ENCODE measurements at places on chromosomes 4 and X.
A peak's percentile ranks its signal among the peaks of the same experiment; 100 is the strongest.

- H3K4me3 ChIP-seq = no peak overlapping the region
- no peaks in the 10 kb centered on the region for H3K36me3 ChIP-seq
- no peaks in the 10 kb centered on the region for H3K27me3 ChIP-seq
- H3K4me1 ChIP-seq = no peaks in the 10 kb centered on the region
- H3K27ac ChIP-seq = no peak overlapping the region
- no peak for DNase-seq
Measured at GRCh38 chrX:44651358-44651757, 108.7 kb upstream of the FUNDC1 start.

- H3K4me3 ChIP-seq = no peak overlapping the region
- no peaks in the 10 kb centered on the region for H3K36me3 ChIP-seq
- no peak overlapping the region for H3K27ac ChIP-seq
- no peak for DNase-seq
- peaks cover 2% of the 10 kb centered on the region for H3K27me3 ChIP-seq
Measured at GRCh38 chrX:31298916-31299315, 227.1 kb upstream of the FTHL17 start.

GRCh38 chrX:106862972-106863688 lies 40.0 kb downstream of the RIPPLY1 start:
- no peaks in the 10 kb centered on the region for H3K36me3 ChIP-seq
- DNase-seq = no peak
- no peak overlapping the region for H3K27ac ChIP-seq

- no peak for DNase-seq
- H3K27ac ChIP-seq = no peak overlapping the region
- H3K4me1 ChIP-seq = no peaks in the 10 kb centered on the region
Measured at GRCh38 chr4:17045866-17046265, 147.4 kb upstream of the LDB2 start.

GRCh38 chr4:175246941-175247340 lies 328.8 kb downstream of the ADAM29 start:
- DNase-seq = no peak
- no peaks in the 10 kb centered on the region for H3K4me1 ChIP-seq
- no peaks in the 10 kb centered on the region for H3K36me3 ChIP-seq
- H3K27ac ChIP-seq = no peak overlapping the region
- H3K27me3 ChIP-seq = no peaks in the 10 kb centered on the region

DNA sequence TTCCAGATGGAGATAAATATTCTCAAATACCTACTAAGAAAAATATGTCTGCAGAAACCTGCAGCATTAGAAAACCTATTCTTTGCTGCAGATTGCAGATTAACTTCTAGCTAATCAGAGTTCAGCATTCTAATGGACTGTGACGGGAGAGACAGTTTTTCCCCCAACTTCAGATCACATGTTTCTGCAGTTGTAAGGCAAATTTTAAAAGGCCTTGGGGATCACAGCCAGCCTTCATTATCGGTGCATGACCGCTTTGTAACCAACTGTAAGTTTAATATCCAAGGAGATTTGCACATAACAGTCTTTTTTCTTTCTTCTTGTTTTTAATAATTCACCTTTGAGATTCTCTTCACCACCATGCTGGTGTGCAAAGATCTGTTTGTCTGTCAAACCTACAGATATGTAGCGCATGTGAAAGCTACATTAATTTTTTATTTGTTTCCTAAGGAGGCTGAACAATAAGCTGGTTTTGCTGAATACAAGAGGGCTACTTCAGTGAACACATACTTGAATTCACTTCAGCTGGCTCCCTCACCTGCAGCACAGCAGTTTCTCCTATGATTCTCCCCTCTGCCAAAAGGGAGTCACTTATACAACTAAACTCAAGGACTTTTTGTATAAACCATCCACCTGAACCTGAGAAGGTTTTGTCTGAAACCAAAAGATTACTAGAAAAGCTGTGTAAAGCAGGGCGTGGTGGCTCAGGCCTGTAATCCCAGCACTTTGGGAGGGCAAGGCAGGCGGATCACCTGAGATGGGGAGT lies 488.5 kb downstream of the RPA4 start:
- no peak overlapping the region for H3K4me3 ChIP-seq
- peaks cover 11% of the 10 kb centered on the region for H3K4me1 ChIP-seq
- peaks cover 5% of the 10 kb centered on the region for H3K36me3 ChIP-seq
- H3K27me3 ChIP-seq = no peaks in the 10 kb centered on the region

- H3K36me3 ChIP-seq = no peaks in the 10 kb centered on the region
- H3K4me3 ChIP-seq = no peak overlapping the region
- peaks cover 5% of the 10 kb centered on the region for H3K4me1 ChIP-seq
- no peaks in the 10 kb centered on the region for H3K27me3 ChIP-seq
- DNase-seq = no peak
Measured at GRCh38 chr4:146343199-146343598, 128.9 kb downstream of the REELD1 start.

GRCh38 chr4:20159516-20159915 lies 92.2 kb upstream of the SLIT2 start:
- no peaks in the 10 kb centered on the region for H3K36me3 ChIP-seq
- DNase-seq = no peak

DNA sequence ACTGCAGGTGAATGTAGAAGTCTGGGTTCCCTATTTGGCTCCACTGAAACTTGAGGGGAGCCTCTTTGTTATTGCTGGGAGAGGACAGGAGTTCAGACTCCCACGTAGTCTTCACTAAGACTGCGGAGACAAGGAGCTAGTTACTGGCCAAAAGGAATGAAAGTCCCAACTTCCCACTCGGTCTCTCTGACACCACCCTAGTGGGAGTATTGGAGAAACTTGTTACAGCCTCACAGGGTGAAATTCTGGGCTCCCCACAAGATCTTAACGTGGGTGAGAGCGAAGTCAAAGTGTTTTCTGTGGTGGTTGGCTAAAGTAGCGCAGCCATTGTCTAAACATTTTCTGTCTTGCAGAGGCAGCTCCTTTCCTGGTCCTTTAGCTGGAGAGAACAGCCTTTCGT lies 13.5 kb downstream of the MYOZ2 start:
- no peaks in the 10 kb centered on the region for H3K36me3 ChIP-seq
- H3K27ac ChIP-seq = no peak overlapping the region
- H3K4me3 ChIP-seq = no peak overlapping the region
- no peak for DNase-seq
- H3K4me1 ChIP-seq = peaks cover 2% of the 10 kb centered on the region
- peaks cover 3% of the 10 kb centered on the region for H3K27me3 ChIP-seq

DNA sequence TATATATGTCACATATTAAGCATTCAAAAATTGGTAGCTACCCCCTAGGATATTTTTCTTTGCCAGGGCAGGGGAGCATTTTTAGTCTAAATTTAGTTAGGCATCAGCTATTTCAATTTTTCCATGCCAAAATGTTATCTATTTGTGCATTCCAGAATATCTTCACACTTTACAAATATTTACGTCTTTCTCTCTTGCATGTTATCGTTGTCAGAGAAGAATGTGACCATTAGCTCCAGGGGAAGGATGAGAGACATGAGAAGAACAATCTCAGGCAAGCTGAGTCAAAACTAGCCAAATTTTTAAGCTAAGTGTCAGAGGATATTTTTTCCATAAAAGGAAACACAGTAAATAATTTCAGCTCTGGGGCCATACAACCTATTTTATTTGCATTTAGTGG lies 885.0 kb upstream of the EPHA5 start:
- H3K36me3 ChIP-seq = no peaks in the 10 kb centered on the region
- no peak overlapping the region for H3K27ac ChIP-seq
- no peak overlapping the region for H3K4me3 ChIP-seq

DNA sequence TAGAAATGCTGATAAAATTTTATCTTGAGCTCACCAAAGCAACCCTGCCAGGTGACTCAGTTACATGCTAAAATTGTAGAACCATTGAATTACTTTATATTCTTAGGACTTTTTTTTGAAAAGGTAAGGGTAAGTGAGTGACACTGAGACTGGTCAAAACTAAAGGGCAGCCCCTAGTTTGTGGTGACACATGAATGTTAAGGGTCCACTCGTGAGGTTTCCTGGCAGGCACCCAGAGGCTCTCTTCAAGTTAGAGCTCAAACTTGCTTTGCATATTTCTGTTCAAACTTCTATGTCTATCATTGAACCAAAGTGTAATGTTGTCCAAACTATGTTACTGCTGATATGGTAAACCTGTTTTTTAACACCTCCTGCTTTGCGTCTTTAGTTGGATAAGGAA lies 30.5 kb downstream of the TMPRSS11D start:
- H3K27me3 ChIP-seq = no peaks in the 10 kb centered on the region
- no peak overlapping the region for H3K27ac ChIP-seq
- no peak for DNase-seq
- H3K4me1 ChIP-seq = no peaks in the 10 kb centered on the region
- H3K36me3 ChIP-seq = no peaks in the 10 kb centered on the region

GRCh38 chr4:184453365-184454160 lies 20.8 kb downstream of the IRF2 start:
- DNase-seq = no peak
- peaks cover 46% of the 10 kb centered on the region for H3K36me3 ChIP-seq
- peak overlapping the region; percentile 65 for H3K4me3 ChIP-seq
- peak overlapping the region; percentile 87 for H3K27ac ChIP-seq
- no peaks in the 10 kb centered on the region for H3K27me3 ChIP-seq

- H3K4me1 ChIP-seq = peaks cover 66% of the 10 kb centered on the region
- no peak for DNase-seq
- peak overlapping the region; percentile 70 for H3K4me3 ChIP-seq
- H3K27ac ChIP-seq = peak overlapping the region; percentile 89
Measured at GRCh38 chrX:19849464-19850080, 37.8 kb downstream of the SH3KBP1 start.

DNA sequence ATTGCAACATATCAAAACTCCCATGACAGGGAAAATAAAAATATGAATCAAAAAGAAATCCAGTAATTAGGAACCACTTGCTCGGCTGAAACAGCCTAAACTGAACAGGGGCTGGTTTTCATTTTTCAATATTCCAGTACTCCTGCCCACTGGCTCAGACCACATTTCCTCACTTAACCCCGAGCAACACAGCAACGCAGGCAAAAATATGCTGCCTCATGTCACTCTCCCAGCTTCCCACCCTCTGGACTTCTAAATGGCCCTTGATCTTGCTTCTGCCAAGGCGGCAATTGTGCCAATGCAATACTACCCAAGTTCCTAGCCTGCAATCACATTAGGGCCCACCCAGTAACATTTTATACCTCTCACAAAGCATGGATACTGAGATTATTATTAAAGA lies 30.6 kb downstream of the USP46 start:
- no peaks in the 10 kb centered on the region for H3K27me3 ChIP-seq
- no peak overlapping the region for H3K4me3 ChIP-seq
- DNase-seq = no peak
- peaks cover 24% of the 10 kb centered on the region for H3K36me3 ChIP-seq
- H3K27ac ChIP-seq = no peak overlapping the region
- H3K4me1 ChIP-seq = no peaks in the 10 kb centered on the region

DNA sequence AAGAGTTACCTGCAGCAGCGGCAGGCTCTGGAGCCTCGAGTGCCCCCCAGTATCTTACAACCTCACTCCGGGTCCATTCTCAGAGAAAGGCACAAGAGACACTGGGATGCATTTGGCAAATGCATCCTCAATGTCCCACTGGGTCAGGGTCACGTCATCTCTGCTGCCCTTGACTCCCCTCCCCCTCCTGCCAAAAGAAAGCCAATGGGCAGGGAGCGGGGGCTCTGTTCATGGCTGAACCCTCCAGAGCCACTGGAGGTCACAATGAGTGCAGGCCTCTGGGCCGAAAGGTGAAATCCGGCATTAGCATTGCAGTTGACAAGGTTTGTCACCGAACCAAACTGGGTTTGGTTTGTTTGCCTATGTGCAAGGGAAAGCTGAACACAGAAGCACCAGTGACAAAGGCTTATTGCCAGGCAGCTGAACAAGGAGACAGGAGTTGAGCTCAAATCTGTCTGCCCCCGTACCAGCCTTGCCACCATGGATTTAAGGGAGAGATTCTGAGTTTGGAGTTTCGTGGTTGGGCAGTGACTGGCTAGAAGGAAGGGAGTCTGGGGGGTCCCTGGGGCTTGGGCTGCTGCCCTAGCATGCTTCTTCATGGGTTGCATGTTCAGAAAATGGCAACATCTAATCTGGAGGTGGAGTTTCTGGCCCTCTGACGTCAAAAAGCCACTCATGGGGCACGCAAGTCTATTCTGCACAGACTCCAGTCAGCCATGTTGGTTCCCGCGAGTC lies 64.3 kb downstream of the HTRA3 start:
- peaks cover 6% of the 10 kb centered on the region for H3K27me3 ChIP-seq
- no peak overlapping the region for H3K27ac ChIP-seq
- H3K4me3 ChIP-seq = no peak overlapping the region
- no peaks in the 10 kb centered on the region for H3K4me1 ChIP-seq
